ENCODE measurements at places on chromosomes 11 and 22.

DNA sequence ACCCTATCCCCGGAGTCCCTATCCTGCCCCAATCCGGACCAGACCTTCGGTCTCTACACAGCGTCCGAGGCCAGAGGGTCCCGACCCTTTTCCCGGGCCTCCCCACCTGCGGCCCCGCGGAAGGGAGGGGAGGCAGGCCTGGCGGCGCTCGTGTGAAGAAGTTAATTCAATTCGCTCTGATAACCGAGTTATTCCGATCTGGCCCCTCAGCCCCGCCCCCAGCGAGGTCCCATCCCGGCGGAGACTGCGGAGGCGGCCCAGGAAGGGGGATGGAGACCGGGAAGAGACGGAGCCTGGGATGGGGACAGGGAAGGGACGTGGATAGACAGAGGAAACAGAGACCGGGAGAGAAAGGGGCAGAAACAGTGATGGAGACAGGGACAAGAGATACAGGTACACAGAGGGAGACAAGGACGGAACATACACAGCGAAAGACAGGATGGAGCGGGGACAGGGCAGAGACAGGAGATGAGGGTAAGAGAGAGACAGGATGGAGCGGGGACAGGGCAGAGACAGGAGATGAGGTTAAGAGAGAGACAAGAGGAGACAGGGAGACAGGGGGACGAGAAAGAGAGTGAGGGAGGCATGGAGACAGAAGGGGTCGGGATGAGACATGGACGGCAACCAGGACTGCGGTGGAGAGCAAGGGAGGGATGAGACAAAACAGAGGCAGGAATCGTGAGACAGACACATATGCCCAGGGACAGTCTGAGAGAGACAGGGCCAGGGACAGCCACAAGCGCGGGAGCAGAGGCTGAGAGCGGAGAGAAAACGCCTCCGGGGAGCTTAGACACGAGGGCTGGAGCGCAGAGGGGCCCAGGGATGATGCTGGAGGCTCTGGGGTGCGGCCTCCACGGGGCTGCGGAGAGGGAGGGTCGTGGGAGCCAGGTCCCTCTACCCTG is 636 bp upstream of the PHOX2A start:
- peak; percentile 83 for DNase-seq

DNA sequence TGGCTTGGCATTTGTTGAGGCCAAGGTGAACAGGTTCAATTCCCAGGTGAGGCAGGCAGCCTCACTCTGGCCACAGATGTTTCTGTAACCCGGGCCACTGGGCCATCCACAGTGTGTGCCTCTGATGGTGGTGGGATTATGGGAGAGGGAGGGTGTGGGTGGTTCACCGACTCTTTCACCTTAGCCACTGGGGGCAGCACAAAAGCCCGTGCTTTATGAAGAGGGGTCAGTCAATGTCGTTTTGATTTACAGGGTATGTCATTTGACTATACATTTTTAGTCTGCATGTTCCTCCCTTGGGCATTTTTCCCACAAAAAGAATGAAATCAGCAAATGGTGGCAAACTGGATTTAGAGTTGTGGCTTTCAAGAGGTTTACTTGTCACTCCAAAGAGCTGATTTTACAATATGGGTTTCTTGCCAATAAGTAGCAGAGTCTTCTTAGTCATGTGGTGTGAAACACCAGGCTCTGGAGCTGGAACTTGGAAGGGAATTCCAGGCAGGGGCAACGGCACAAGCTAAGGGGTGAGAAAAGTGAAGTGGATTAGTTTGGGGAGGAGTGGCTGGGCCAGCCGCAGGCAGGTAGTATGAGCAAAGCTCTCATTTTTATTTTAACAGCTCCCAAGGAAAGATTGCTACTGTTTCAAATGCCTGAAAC is 217.8 kb upstream of the ZBED5 start:
- no peak for DNase-seq

- no peak for DNase-seq
Observed at GRCh38 chr11:5102246-5102645, 32.9 kb downstream of the OR52E1 start.

DNA sequence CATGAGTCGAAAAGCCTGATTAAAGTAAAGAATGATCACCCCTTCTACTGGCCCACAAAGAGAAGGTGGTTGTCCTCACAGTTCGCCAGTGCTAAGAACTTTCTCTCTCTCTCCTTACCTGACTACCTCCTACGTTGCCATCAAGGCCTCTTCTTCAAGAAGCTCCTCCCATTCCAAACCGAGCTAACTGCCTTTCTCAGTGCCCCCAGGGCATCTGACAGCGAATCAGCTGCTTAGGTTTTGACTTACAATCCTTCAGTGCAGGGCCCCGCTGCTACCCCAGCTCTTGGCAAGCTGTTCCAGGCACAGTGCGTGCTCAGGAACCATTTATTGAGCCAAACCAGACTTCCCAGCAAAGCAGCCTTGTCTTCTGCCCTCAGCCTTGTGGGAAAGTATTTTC is 5.8 kb downstream of the VSTM5 start:
- DNase-seq: no peak

GRCh38 chr11:132803436-132803835 is 728.9 kb downstream of the OPCML start:
- no peak for DNase-seq

GRCh38 chr11:45042560-45042959 is 91.9 kb upstream of the TP53I11 start:
- no peak for DNase-seq

- DNase-seq: peak; percentile 91
Observed at GRCh38 chr11:121810291-121810690, 305.7 kb downstream of the BLID start.
